ENCODE measurements at places on chromosomes 4 and X.

DNA sequence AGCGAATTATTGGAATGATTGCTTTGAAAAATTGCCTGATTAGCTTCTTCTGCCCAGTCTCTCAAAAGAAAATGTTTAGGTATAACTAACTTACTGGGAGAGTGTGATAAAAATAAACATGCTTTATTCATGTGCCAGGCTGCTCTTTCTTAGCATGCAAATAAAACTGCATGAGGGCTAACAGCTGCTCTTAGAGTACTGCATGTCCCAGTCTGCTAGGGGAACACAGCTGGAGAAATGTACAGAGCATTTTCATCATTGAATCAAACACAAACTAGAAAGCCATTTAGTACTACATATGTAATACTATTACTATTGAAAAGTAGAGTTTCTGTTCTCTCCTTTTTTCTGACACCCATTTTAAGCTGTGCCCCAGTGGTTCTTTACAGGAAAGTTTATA, 726.0 kb downstream of the GRID2 start:
- no peak for DNase-seq

- no peak for DNase-seq
Measured at GRCh38 chr4:70570796-70571195, 21.3 kb upstream of the AMBN start.

DNA sequence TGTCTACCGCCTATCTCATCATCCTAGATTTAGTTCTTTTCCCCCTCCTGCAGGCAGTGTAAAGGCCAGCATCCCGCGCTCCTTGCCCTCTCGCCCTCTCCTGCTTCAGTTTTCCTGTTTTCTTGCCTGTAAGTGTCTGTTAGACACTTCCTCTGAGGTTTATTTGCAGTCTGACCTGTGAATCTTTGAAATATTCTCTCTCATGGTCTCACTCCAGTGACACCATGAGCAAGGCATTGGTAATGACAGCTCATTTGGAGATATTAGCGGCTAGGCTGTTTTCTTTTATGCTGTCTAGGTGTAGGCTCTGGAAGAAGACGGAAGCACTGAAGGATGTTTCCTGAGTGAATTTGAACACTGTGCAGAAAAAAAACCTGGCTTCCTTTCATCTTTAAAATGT, 179.6 kb downstream of the KDR start:
- peak; percentile 29 for DNase-seq

DNA sequence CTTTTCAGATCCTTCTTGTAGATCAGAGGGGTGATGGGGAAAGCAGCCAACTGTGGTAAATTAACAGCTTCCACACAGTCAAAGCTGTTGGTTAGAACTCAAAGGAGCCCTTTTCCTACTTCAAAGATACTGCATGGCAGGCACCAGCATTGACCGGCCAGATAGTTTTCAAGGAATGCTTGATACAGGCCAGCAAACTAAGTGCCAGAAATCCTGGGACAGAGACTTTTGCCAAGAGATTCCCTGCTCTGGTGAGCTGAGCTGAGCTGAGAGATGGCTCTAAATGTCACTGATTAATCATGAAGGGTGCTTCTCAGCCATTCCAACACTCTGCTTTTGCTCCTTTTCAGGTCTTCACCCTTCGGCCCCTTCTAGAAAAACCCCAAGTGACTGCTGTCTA, 131.6 kb upstream of the MED14 start:
- DNase-seq = no peak

DNA sequence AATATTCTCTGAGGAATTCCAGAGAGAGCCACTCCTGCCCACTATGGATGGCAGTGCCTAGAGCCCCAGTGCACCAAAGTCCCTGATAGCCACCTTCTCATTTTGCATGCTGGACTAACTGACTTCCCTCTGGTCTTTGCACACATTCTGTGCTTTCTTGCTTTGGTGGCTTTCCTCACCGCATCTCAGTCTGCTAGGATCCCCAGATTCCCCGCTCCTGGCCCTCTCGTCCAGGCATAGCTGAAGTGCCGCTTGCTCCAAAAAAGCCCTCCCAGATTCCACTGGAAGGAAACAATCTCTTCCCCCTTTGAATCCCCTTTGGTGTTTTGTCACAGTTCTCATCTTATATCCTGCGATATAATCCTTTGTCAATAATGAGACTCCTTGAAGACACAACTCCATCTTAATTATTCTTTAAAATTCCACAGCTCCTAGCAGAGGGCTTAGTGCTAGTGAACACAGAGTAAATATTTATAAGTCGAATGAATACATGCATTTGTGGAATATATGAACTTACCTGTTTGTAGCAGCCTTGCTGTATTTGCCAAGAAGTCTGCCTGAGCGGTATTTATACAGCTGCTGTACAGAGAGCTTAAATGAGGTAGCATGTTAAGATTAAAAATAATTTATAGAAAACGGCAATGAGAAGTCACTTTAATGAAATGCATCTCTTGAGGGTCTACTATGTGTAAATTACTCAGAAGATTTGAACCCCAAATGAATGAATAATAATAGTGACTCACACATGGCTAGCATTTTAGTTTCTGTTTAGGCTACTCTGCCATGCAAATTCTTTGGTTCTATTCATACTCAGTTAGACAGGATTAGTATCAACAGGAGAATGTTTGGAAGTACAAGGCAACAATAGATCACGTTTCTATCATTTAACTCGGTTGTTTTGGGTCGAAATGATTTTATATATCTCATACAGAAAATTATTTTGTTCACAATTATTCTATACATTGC, 421.9 kb upstream of the TENM3 start:
- no peak for DNase-seq

DNA sequence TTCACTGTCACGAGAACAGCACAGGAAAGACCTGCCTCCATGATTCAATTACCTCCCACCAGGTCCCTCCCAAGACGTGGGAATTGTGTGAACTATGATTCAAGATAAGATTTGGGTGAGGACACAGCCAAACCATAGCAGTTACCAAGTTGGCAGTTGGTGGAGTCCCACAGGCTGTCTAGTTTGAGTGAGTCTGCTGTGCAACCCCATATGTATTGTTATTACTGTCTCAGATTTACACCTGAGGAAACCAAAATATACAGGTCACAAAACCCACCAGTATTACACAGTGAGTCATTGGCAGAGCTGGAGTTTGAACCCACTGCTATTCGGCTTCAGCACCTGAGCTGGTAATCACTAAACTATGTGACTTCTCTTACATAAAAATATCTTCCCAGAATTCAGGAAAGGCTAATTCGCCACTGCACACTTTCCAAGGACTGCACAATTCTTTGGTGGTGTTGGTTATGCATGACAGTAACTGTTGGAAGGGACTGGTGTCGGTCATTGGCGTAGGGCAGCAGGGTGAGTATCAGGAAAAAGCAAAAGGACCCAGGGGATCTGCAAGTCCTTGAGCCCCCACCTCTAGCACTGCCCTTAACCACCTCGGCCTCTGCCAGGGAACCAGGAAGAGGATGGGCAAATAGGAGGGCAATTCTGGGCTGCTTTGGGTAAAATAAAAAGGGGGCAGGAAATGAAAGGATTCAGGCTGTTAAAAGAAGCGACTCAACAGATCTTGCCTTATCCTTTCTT, 110.1 kb downstream of the USP46 start:
- no peak for DNase-seq

GRCh38 chr4:185915271-185915670, 103.3 kb upstream of the SORBS2 start:
- no peak for DNase-seq

DNA sequence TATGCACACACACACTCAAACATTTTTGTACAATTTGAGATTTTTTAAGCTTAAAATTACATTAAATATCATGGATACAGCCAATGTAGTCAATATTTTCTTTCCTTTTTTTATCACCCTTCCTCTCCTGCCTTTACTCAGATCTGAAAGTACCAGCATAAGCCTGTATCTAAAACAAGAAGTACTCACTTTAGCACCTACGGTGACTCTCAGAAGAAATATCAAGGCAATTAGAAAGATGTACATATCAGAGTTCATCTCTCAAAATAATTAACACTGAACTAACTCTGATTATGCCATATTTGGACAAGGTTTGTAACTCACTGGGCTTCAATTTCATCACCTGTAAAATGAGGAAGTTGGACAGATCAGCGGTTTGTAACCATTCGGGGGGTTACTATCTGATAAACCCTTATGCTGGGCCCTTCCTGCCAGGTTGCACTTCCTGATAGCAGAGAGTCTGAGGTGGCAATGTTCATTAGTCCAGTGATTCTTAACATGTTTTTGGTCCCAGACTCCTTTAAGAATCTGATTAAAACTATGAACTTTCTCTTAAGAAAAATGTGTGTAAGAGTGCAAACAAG, 5.7 kb upstream of the GPR174 start:
- DNase-seq = peak; percentile 87

GRCh38 chr4:107643021-107643420, 77.0 kb downstream of the PAPSS1 start:
- DNase-seq = no peak

GRCh38 chr4:185514182-185514697, 21.1 kb downstream of the PDLIM3 start:
- no peak for DNase-seq

DNA sequence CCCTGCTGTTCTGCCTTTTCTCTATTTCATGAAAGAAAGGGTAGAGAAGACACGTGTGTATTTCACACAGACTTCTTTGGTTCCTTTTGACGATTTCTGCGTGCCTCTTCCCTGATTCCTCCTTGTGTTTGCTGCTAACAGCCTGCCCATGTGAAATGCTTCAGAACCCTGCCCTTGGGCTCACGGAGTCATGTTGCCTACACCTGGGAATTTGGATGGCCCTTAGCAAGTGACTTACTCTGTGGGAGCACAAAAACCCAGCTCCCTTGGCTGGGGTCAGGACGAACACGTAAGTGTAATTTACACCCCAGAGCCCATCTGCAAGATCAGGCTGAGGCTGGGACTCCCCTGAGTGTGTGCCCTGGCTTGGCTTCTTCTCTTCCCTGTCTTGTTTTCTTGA, 220.3 kb upstream of the BCOR start:
- no peak for DNase-seq

GRCh38 chr4:42489095-42489494, 91.8 kb downstream of the SHISA3 start:
- no peak for DNase-seq

DNA sequence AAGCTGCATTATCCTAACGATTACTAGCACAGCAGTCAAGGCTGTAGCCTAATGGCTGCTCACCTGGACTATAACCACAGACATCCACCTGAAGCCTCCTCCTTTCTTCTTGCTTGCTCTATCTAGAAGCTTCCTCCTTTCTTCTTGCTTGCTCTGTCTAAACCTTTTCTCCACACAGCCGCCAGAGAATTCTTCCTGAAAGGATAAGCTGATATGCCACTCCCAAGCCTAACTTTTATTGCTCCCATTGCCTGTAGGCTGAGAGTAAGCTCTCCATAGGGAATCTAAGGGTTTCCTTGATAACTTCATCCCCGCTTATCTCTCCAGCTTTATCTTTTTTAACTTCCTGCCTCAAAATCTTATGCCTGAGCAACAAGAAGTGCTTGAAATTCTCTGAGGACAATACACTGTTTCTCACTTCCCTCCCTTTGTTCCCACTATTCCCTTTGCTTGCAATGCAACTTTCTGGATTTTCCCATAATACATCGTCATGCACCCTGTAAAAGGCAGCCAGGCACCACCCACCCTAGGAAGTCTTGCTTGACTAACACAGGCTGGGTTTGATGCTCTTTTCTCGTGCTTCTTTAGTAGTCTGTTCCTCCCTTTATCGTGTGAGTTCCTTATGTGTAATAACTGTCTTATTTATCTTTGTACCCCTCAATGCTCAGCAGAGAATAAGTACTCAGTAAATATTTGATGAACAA, 1.4 kb upstream of the LRIT3 start:
- DNase-seq = no peak

- DNase-seq = no peak
Measured at GRCh38 chr4:128835498-128836222, 26.2 kb downstream of the JADE1 start.

DNA sequence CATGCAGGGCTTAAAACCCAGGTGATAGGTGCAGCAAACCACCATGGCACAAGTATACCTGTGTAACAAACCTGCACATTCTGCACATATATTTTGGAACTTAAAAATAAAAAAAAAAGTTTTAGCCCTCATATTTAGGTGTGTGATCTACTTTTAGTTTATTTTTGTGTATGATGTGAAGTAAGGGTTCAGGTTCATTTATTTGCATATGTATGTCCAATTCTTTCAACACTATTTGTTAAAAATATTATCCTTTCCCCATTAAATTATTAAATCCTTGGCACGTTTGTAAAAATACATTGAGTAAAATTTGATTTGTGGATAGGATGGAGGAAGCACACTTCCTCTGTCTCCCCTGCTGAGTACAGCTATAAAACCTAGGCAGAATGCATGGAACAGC, 12.9 kb downstream of the RAB39B start:
- no peak for DNase-seq

DNA sequence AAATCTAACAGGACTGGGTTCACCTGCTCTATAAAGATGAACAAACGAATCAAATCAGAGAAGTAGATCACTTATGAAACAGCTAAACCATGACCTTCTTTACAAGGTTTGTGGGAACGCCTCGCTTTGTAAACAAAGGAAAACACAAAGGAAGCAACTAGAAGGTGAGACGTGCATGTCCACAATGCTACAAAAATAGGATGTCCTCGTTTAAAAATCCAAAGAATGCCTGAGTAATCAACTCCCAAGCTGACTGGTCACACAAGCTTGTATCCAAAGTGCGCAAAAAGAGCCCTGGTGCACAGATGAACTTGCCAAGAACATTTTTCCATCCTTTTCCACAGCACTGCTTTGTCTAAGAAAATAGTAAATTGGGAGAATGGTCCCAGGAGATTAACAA, 6.3 kb upstream of the SH3KBP1 start:
- DNase-seq = no peak

- no peak for DNase-seq
Measured at GRCh38 chr4:33111117-33111516, 2390.9 kb downstream of the PCDH7 start.

DNA sequence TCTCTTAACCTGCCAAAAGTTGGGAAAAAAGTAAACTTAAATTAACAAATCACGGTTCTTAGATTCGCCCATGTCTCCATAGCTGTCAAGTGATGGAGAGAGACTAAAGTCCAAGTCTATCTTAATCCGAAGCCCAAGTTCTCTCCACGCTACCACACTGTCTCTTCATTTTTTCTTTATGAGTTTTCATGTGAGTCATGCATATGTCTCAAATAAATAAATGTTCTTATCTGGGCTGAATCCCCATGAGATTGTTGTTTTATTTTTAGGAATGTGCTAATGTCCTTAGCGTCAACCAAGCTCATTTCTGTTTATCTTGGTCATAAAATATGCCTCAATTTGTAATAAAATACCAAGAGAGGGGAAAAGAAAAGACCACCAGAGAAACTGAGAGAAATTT, 169.3 kb downstream of the RCHY1 start:
- no peak for DNase-seq

GRCh38 chr4:143345356-143345755, 8.7 kb downstream of the GAB1 start:
- DNase-seq = no peak

Data from GDM1 (cell line).